ENCODE measurements at places on chromosomes 6 and 20.
A peak's percentile ranks its signal among the peaks of the same experiment; 100 is the strongest.

GRCh38 chr20:35942243-35942642 is 12.1 kb downstream of the SCAND1 start:
- no peak for DNase-seq

DNA sequence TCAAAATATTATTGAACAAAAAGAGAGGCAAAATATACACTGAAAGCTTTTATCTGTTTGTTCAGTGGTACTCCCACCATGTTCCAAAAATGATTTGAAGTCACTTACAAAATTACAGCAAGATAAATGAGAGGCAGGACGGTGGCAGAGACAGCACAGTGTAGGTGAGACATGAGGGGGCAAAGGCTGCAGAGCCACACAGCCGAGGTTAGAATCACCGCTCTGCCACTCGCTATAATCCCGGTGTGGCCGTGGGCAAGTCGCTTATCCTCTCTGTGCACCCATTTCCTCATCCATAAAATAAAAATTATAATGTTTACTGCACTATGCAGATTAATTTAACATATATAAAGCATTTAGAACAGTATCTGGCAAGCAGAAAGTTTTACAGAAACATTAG is 140.1 kb upstream of the BEND6 start:
- no peak for DNase-seq

DNA sequence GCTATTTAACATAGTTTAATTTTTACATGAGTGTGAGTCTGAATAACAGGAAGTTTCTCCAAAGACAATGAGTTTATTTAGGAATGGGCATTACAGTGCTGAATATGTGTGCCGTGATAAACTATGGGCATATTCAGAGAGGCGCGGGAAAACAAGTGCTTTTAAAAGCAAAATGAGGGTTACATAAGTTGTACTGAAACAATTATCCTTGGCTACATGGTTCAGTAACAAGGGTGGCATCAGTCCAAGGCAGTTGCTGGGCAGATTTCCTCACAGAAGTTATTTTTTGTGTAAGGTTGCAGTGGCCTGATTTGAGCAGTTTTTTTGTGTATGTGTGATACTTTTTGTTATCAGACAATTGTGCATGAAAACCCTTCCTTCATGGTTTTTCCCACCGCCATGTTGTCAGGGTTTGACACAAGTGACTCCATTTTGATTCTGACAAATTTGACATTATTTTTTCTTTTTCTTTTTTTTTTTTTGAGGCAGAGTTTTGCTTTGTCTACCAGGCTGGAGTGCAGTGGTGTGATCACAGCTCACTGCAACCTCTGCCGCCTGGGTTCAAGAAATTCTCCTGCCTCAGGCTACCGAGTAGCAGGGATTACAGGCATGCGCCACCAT is 22.3 kb upstream of the PXDC1 start:
- DNase-seq = no peak

DNA sequence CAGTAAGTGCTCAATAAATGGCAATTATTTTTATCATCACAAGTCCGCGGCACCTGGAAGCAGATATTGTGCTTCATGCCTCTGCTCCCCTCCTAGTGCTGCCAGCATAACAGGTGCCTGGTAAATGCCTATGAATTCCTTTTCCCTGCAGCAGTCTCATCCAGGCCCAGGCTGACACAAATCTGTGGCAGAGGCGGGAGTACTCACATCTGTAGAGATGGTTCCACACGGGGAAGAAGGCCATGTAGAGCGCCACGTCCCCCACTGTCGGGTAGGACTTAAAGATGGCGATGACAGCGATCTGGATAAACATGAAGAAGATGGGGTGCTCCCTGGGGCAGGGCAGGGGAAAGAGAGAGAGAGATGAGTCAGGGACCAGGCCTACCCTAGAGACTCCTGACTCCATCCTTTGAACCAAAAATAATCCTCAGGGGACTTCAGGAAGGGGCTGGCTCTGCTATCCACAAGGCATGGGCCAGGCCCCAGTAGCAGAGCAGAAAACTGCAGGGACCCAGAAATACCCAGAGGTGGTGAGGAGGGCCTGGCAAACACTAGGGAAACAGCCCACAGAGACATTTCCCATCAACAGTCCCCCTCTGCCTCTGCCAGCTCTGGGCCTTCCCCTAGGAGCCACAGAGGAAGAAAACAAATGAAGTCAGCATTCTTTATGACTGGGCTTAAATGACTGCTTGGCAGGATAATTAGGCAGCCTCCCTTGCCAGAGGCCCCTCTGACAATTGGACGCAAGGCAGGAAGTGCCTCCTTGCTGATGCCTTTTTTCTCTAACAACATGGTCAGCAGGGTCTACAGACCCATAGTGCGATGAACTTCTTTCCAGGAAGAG is 23.0 kb downstream of the MAP1LC3A start:
- DNase-seq = no peak

DNA sequence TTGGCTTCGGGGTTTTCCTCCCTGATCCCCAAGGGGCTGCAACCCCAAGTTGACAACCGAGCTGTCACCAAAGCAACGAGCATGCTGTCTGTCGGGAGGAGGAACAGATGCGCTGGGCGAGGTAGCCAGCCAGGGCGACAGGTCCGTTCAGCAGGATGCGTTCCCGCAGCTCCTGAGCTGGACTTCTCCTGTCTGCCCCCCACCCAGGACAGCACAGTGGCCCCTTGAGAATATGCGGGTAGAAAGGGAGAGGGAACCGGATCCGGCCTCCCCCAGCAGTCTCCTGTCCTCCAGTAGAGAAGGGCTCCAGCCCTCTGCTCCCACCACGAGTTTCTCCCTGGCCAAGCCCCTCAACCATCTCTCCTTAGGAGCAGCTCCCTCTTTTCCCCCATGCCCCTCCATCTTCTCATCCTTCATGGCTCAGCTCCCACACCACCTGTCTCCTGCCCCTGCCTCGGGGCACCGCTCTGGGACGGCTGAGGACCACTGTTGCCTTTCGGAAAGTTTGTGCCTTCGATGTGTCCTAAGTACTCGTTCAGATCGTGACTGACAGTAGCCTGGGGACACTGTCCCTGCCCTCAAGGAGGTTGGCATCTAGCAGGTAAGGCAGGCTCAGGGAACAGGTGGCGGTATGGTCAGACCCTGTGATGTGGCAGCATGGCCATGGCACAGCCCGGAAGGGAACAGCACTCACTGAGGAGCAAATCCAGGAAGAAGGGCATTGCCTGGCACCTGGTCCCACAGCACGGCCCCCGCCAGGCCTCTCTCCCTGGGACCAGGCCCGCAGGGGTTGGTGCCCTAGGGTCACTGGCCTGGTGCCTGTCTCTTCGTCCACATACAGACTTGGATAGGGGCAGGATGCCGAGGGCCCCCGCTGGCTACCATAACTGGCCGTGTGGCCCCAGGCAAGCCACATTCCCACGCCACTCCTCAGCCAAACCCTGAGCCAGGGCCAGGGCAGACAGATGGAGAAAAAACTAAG is 96.3 kb downstream of the ASXL1 start:
- DNase-seq = no peak

- DNase-seq = peak; percentile 23
Measured at GRCh38 chr6:28709478-28710349, 184.0 kb downstream of the GPX5 start.

- no peak for DNase-seq
Measured at GRCh38 chr20:61949363-61949713, 116.3 kb downstream of the TAF4 start.

GRCh38 chr6:149316108-149316727 is 1.3 kb upstream of the TAB2 start:
- DNase-seq = no peak

GRCh38 chr6:149362289-149362688 is 37.8 kb upstream of the SUMO4 start:
- no peak for DNase-seq

DNA sequence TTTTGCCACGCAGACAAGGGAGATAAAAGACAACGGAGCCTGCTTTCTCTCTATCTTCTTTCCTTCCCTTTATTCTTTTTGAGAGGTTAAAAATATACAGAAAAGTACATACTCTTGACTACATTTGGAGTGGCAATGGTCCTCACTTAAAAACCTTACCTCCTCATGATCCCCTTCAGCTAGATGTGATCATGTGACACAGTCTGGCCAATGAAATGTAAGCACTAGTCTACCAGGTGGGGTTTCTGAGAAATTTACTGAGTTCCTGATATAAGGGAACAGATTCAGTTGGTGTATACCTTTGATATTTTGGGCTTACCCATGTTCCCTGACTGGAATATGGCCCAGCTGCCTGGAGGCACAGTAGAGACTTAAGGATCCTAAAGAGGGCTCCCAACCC is 165.5 kb upstream of the BEND3 start:
- DNase-seq = no peak

DNA sequence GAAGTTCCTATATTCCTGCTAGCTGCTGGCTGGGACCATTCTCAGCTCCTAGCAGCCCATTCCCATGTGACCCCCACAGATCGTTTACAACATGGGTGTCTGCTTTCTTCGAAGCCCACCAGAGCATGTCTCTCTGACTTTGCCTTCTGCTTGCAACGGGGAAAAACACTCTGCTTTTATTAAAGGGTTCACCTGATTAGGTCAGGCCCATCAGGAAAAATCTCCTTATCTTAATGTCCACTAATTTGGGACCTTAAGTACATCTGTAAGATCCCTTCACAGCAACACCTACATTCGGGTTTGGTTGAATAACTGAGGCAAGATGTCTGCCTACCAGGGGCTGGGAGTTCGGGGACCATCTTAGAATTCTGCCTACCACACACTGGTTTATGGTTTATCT is 496.9 kb downstream of the CDKAL1 start:
- no peak for DNase-seq

DNA sequence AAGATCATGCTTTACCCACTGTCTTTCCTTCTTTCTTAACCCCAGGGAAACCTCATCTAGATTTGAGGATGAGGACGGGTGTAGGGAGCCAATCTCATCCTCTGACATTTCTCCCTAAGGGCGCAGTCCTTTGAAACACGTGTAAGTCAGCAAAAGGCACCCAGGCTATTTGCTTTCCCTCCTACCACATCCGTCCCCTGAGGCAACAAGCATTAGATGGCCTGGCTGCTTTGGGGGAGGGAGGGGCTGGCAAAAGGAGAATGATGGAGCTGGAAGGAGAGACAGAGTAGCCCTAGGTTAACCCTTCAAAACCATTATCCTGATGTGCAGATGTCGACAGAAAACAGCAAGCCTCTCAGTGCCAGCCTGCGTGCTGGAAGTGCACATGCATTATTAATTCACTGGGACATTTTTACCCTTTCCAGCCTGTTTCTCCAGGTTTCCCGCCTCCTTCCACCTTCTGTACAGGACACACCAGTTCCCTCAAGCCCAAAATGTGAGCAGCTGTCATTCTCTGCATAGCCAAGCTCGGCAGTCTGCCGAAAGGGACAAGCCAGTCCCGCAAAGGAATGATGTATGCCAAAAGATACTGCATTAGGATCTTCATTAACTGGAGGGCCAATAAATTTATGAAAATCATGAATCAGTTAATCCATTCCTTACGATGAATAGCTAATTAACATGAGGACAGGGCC is 547.2 kb downstream of the CD83 start:
- peak; percentile 12 for DNase-seq

DNA sequence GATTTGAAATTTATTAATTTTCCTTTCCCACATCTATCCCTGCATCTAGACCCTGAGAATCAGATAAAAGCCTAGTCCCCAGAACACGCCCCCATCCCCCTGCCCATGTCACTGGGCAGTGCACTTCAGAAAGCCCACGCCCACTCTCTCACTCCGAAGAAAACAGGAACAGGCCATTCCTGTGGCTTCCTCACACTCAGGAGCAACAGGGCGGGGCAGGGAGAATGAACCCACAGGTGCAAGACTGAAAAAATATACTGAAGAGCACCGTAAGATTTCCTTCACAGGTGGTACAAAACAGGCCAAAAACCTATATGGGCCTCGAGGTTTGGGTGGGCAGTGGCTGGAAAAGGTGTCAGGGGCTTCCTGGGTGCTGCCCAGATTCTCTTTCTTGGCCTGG is 3.4 kb downstream of the OXT start:
- no peak for DNase-seq

DNA sequence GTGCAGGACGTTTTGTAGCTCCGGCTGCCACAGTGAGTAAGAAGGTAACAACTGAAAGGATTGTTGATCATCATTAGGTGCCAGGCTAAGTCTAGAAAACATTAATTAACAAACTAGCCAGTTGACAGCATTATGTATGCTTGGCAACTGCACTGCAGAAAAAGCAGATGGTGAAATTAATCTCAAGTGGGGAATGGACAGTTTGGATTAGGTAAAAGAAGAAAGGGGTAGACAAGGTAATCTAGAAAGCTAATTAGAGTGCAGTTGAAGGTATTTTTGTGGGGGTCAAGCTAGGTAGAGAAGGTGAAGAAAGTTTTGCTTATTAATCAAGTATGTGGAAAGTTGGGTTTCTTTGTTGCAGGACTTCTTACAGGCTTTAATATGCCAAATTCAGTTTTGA is 69.7 kb upstream of the HINT3 start:
- no peak for DNase-seq

DNA sequence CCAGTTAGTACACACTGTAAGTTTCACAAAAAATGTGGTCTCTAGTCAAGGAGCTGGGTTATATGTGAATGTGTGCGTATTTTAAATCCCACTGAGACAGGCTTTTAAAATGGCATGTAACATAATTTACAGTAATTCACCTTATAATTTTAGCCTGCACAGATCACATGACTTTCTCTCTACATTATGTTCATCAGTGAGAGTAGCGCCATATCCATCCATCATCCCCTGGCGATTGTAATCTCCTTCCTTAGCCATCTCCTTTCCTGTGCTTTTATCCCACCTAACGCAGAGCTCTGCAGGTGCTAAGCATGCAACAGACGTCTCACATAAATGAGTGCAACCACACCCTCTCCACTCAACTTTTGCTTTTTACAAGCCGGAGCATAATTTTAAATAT is 210.8 kb downstream of the TBC1D7 start:
- no peak for DNase-seq

DNA sequence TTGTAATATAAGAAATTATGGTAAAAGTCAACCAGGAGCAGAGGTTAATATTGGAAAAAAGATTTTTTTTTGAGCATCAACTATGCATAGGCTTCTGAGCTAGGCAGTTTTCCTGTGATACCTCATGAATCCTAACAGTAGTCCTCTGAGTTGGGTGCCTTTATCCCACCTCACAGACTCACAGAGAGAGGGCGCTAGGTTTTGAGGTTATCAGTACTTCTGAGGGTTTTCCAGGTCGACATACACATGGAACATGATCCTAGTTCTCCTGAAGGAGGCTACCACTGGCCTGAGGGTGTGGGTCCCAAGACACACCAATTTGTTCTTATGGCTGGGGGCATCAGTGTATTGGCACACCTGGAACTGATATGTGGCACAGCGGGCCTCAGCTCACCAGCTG is 358.8 kb upstream of the JAG1 start:
- DNase-seq = no peak

- DNase-seq = no peak
Measured at GRCh38 chr20:50237349-50237748, 46.7 kb downstream of the CEBPB start.

- DNase-seq = no peak
Measured at GRCh38 chr20:61882716-61883615, 182.7 kb downstream of the TAF4 start.

GRCh38 chr6:159461266-159461665 is 231.8 kb downstream of the SOD2 start:
- DNase-seq = no peak

GRCh38 chr6:32581315-32582095 is 8.1 kb downstream of the HLA-DRB1 start:
- no peak for DNase-seq

Data from B cell (primary cell).